ENCODE measurements at places on chromosomes 5 and 9. TPM values are rescaled to one million over a fixed set of nuclear protein-coding genes. Genes with fewer than 3 reads are reported as not detected.

GDNF gene
- 0.22 TPM for polyA plus RNA-seq

SYK gene
- polyA plus RNA-seq: 32.8 TPM

PDE8B gene
- polyA plus RNA-seq: 5.9 TPM

SPINK6 gene
- not detected for polyA plus RNA-seq

KDM3B gene
- 44.3 TPM for polyA plus RNA-seq

FBP2 gene
- polyA plus RNA-seq: not detected

CCDC152 gene
- polyA plus RNA-seq: 0.25 TPM

DNA sequence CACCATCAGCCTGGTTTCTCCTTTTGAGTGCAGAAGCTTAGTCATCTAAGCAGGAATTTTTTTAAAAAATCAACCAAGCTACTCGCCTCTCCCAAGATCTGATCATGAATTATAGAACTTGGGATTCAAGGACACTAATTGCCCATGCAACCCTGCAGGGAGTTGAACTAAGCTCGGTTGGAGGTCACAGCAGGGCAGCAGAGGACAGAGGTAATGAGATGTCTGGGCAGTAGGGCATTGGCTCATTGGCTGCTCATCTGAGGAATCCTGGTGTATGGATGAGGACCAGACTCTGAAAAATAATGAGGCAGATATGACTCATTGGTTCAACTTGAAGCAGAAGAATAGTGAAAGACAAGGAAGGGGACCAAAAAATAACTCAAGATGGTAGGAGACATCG is 111.8 kb upstream of the TLE1 start:
- DNase-seq: peak; percentile 89

DNA sequence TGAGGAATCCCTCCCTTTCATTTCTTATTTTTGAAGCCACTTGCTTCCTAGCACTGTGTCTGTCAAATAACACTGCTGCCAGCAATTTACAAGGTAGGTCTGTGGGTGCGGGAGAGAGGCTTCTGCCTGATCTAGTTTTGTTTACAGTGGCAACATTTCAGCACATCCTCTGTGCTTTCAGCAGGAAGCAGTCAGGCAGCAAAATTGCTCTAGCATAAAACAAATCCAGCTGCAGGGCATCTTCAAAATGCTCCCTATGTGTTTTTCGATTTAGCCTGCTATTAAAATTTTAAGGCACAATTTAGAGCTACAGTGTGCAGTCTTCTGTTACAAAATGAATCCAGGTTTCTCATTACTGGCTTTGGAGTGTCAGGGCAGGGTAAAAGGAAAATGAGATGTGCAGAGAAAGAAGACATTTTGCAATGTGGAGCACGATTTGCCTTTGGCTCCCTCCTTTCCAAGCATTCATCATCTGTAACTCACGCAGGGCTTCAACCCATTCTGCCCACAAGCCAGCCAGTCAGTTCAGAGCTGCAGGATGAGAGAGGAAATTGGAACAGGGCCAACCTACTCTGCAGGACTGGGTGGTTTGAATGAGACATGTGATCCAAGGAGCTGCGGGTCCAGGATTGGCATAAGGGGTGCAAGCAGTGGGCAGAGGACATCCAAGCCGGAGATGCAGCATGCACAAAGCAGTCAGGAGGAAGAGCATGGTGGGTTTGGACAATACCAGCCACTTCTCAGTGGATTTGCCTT is 143.4 kb upstream of the APC start:
- DNase-seq: peak; percentile 88

DNA sequence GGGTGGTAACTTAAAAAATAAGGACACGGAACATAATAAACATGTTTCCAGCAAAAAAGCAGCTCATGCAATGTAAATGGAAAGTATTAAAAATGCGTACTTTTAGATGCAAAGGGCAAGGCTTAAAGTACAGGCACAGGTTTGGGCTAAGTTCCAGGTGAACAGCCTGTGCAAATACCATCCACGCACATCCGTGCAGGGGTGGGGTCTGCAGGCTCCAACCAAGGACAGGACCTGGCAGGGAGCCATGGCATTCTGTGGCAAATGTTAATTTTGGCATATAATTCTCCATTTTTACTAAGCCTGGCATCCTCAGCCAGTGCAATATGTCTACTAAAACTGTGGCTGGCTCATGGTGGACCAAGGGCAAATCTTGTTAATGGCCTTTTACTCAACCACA is 365.8 kb upstream of the DAP start:
- no peak for DNase-seq

DNA sequence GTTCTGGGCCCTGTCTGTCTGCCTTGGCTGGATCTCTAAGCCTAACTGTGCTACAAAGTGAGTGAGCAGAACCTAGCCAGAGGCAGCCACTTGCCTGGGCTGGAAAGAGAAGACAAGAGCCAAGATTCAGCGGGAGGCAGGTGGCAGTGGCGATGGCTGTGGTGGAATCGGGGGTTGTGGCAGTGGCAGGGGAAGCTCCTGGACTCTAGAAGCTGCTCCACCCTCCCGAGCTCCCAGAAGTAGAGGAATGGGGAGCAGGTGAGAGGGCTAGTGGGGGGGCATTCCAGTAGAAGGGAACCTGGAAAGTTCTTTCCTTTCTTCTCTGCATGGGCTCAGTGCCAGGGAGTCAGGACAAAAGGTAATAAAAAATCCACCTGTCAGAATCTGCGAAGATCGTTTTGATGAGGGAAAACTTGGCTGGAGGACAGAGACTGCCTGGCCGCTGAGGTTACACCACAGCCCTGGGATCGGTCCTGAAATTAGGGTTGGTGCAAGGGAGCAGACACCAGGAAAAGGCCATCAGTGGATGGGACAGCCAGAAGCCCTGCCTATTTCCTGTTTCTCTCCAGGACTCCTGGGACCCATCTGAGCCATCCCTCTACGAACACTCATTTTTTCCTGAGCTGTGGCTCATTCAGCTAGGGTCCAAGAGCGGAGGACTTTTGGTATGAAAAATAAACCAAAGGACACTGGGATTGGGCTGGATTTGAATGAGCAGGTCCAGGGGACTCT is 1.6 kb downstream of the CRAT start:
- no peak for DNase-seq

GRCh38 chr5:176691524-176691923 is 44.2 kb downstream of the TSPAN17 start:
- DNase-seq: no peak

DNA sequence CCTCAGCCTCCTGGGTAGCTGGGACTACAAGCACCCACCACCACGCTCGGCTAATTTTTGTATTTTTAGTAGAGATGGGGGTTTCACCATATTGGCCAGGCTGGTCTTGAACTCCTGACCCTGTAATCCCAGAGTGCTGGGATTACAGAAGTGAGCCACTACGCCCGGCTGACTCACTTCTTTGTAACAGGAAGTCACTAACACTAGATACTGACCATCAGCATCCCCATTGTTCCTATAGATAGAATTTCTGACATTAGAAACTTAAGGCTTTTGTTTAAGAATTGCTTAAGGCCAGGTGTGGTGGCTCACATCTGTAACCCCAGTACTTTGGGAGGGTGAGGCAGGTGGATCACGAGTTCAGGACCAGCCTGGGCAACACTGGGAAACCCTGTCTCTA is 42.2 kb downstream of the LEAP2 start:
- no peak for DNase-seq

DNA sequence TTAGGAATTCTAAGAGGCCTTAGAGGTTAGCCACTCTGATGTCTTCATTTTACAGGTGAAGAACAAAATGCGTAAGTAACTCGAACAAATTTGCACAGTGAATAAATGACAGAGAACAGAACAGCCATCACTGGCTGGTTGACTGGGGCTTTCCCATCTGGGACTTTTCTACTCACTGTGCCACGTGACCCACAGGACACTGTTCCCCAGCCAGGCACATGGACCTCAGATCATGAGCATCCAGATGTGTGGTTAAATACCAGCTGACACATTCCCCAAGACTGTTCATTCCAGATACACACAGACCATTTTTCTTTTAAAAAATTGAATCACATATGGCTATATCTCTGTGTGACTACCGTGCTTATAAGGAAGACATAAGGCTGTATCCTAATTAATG is 25.8 kb upstream of the MED10 start:
- no peak for DNase-seq

DNA sequence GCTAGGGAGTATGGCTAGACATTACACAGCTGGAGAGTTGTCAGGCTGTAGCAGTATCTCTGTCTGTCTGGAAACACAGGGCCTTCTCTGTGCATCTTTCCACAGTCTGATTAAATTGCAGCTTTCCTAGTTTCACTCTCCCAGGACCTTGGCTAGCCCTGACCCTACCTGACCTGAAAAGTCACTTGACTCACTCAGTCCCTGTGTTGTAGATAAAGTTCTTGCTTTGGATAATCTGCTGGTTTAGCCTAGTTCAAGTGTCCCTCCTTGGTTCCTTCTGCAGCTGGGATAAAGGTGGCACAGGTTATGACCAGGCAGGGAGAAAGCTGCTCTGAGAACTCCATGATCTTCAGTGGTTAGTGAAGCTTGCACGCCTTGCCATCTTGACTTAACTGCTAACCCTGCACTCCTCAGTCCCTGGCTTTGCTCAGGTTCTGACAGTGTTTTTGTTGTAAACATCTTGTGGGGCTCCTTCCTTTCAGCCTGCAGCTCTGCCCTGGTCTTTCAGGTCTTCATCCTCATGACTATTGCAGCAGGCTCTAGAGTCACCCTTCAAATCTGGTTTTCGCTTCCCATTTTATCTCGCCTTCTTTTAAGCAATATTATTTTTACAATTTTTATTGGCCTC is 101.0 kb downstream of the PIP5K1B start:
- no peak for DNase-seq

DNA sequence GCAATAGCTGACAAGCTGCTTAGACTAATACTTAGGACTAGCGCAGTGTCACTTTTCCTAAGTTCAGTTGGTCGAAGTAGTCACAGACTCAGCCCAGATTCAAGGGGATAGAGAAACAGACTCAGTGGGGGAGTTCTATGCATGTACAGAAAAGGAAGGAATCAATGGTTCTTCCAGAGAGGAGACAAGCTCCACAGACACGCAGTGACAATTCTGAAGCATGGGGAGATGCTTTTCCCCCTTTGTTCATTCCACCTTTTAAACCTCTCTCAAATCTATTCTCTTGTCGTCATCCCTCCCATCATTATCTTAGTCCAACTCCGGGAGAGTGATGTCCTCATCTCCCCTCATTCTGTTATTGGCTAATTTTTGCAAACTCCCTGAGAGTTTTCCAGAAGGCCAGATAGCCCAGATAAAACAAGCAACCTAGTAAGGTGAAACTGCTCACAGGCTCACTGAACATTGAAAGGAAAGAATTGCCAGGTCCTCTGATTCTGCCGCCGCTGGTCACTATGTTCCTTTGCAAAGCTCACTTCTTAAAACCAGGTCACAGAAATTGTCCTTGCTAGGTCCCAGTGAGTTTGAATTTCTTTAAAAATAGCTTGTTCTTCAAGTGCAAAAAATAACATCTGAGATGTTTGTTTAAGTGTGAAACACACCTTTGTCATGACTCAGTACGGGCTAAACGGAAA is 13.4 kb upstream of the STRBP start:
- peak; percentile 31 for DNase-seq

DNA sequence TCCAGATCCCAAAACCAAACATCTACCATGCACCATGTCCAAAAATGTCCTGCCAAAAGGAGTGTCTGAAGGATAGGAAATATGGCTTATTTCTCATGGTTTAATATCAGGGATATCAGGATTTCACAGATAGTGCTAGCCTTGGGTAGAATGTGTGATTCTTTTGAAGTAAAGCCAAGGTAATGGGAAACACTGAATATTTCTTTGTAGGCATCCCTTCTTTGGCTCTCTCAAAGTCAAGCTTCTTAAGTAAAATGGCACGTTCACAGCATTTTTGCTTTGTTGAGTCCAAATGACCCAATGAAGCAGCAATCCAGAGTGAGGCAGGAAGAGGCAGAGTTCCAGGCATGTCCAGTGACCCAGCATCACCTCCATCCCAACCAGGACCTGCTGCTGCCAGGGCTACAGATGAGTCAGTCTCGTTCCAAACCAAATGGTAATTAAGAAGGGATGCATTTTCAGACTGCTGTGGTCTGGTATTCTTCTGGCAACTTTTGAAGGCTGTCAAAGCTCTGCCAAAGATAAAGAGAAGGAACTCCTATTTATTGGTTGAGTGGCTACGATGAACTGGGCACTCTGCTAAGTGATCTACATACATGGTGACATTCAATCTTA is 678.8 kb upstream of the KLF4 start:
- no peak for DNase-seq

- no peak for DNase-seq
Observed at GRCh38 chr5:158538506-158539074, 561.1 kb downstream of the EBF1 start.

GRCh38 chr9:108535526-108535925 is 320.3 kb downstream of the ACTL7B start:
- DNase-seq: no peak

DNA sequence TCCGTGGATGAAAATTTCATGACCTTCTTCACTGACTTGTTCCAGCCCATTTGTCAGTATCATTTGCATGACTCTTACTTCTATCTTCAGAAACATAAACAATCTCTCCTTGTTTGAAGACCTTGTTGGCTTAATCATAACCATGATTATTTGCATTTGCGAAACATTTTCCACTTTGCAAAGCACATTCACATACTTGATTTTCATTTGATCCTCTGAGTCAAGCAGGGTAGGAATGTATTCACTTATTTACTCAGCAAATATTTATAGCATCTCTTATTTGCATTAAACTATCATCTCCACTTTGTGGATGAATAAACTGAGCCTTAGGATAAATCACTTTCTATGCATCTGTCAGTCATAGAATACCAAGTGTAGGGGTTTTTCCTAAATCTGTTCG is 343.0 kb upstream of the SGCD start:
- DNase-seq: no peak

- DNase-seq: no peak
Observed at GRCh38 chr9:95177617-95178016, 139.9 kb downstream of the FANCC start.

GRCh38 chr5:78758169-78758839 is 109.7 kb upstream of the LHFPL2 start:
- DNase-seq: no peak

DNA sequence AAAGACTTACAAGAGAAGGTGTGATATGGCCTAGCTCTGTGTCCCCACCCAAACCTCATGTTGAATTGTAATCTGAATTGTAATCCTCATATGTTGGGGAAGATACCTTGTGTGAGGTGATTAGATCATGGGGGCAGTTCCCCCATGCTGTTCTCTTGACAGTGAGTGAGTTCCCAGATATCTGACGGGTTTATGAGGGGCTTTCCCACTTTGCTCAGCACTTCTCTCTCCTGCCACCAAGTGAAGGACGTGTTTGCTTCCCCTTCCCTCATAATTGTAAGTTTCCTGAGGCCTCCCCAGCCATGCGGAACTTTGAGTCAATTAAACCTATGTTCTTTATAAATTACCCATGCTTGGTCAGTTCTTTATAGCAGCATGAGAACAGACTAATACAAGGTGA is 49.0 kb downstream of the CDO1 start:
- no peak for DNase-seq

GRCh38 chr5:150057052-150057451 is 29.3 kb downstream of the CSF1R start:
- no peak for DNase-seq

- DNase-seq: peak; percentile 40
Observed at GRCh38 chr5:58201922-58202648, 257.8 kb downstream of the PLK2 start.

DNA sequence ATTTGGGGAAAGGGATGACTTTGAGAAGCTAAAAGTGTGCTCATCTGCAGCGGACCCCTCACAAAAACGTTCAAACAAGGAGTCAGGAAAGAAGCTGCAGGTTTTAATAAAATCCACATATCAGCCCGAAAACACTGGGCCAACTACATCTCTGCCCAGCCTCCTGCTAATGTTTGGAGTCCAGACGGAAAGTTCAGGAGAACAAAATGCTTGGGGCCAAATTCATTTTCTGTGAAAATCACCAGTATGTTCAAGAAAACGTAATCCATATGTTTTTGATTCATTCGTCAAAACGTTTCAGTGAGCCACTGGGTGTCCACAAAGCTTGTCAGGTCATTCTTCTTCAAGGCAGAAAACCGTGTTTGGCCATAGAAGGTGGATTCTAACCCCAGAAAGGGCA is 87.5 kb upstream of the GAS1 start:
- DNase-seq: no peak

Data from brain (organoid and tissue), 16 donors.